NCI-H1092 (cell line): ENCODE measurements at places on chromosomes 4 and X.

DNA sequence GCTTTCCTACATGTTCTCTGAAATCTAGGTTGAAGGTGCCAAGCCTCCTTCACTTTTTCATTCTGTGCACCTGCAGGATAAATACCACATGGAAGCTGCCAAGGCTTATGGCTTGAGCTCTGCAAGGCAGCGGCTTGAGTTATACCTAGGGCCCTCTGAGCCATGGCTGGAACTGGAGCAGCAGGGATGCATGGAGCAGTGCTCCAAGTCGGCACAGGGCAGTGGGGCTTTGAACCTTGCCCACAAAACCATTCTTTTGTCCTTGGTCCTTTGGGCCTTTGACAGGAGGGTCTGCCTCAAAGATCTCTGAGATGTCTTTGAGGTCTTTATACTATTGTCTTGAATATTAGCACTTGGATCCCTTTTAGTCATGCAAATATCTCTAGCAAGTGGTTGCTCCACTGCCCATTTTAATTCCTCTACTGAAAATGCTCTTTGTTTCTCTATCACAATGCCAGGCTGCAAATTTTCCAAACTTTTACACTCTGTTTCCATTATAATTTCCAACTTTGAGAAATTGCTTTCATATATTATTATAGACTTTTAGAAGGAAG lies 536.2 kb upstream of the KLHL4 start:
- no peak for DNase-seq

GRCh38 chr4:1783015-1783414 lies 10.1 kb upstream of the FGFR3 start:
- DNase-seq: no peak

GRCh38 chr4:146465628-146466027 lies 56.1 kb downstream of the SLC10A7 start:
- no peak for DNase-seq

GRCh38 chr4:40937140-40937725 lies 187.5 kb downstream of the NSUN7 start:
- no peak for DNase-seq

GRCh38 chr4:185775792-185776555 lies 36.0 kb downstream of the SORBS2 start:
- DNase-seq: no peak

DNA sequence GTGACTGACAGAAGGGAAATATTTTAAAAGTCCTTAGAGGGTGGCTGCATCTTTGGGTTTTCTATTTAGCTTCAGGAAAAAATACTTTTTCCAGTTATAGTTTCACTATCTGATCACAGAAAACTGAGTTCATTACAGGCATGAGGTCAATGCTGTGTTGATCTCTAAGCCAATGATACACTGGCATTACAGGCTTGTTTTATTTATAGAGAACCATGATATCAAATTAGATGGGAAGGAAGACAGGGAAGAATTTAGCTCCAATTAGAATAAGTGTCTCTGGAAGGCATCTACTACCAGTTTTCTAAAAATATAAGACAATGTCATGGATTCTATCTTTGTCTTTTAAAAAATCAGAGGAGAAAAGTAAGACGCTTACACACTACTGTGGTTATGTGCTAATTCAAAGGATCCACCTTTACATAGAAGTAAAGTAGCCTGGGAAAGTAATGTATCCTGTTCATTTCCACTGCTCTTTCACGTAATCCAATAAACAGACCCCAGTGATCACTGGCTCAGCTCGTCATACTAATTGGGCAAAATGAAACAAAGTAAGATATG lies 344.5 kb upstream of the PPARGC1A start:
- no peak for DNase-seq

GRCh38 chr4:5635826-5636195 lies 72.5 kb downstream of the EVC2 start:
- no peak for DNase-seq

DNA sequence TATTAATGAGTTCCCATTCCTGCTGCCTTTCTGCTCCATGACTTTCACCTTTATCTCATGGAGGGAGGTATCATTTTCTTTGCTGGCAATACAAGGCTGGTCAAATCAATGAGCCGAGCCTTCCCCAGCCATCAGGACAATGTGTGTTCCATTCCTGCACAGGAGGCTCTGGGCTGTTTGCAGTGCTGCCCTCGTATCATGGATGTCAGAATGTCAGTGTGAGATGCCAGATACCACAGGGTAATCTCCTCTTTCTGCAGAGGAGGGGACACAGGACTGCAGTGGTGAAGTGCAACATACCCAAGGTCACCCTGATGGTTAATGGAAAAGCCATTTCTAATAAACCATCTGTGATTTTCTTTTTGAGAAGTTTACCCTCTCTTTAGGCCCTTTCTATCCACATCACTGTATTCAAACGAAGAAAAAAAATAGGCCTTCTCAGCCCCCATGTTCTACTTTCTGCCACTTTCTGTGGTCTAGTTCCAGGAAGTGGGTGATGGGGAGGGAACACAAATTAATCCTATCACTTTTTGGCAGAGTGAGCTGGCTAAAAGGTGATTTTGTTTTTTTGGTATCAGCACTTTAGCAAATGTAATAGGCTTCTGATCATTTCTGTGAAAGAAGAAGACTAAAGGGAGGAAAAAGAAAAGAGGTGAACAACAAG lies 490.2 kb upstream of the BOD1L1 start:
- no peak for DNase-seq

GRCh38 chr4:6840062-6840976 lies 57.8 kb downstream of the KIAA0232 start:
- DNase-seq: no peak

DNA sequence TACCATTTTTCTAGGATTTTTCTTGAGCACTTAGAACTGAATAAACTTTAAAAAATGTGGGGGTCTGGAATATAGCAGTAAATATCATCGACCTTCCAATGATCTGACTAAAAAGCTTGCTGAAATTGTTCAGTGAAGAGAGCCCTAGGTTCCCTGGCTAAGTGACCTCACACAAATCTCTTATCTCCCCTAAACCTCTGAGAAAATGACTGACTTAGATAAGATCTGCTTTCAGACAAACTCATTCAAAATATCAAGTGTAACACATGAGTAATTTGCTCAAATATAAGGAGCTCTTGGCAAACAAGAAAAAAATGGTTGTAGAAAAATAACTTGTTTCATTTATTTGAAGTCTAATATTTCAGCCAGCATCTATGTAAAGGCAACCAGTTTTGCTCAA lies 441.7 kb upstream of the SLIT2 start:
- DNase-seq: no peak

DNA sequence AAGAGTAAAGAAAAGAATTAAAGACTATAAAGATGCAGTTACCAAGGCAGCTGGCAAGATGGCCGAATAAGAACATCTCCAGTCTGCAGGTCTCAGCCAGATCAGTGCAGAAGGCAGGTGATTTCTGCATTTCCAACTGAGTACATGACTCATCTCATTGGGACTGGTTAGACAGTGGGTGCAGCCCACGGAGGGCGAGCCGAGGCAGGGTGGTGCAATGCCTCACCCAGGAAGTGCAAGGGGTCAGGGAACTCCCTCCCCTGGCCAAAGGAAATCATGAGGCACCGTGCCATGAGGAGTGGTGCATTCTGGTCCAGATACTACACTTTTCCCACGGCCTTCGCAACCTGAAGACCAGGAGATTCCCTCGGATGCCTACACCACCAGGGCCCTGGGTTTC lies 20.5 kb downstream of the SPIN4 start:
- no peak for DNase-seq

- DNase-seq: no peak
Measured at GRCh38 chr4:151711646-151712045, 49.2 kb downstream of the GATB start.

GRCh38 chr4:56821381-56822243 lies at the start of gene SPINK2:
SPINK2 (minus strand) TSS chr4:56821701; CDS start chr4:56821662, 39 bp downstream.
- DNase-seq: no peak

DNA sequence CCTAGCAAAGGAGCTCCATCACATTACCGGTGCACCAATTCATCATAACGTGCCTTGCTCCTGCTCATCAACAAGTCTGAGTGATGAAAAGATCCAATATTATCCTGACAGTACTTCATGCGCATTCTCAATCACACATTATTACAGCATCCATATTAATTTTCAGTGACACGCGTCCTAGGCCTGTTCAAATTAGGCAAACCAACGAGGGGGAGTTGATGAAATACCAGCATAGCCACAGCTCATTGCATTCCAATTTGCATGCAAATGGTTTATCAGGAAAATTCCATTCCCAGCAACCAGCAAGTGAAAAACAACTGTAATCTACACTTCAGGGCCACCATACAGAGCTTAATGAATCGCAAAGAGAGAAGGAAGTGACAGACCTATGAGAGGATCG lies 236.9 kb downstream of the DCLK2 start:
- no peak for DNase-seq

- DNase-seq: no peak
Measured at GRCh38 chrX:17738737-17739535, 1.6 kb downstream of the SCML1 start.

GRCh38 chr4:8703857-8704495 lies 111.4 kb downstream of the CPZ start:
- DNase-seq: no peak

GRCh38 chr4:182306792-182307507 lies 63.7 kb downstream of the TENM3 start:
- DNase-seq: no peak

DNA sequence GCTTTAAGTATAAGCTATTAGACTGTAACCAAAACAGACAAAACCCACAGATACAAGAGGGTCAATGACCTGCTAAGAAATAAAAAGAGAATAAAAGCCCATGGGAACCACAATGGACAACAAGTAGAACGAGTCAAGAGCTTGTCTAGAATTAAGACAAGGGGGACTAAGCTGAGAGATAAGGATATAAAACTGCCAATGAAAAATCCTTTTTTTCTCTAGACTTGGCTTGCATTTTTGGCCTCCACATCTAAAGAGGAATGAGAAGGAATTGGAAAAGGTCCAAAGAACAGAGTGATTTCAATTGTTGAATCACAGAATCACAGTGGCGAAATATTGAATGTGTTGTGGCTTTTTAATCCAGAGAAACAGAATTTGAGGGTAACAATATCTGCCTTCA lies 135.7 kb downstream of the QDPR start:
- DNase-seq: no peak

- DNase-seq: no peak
Measured at GRCh38 chr4:89311433-89311832, 3.8 kb upstream of the GPRIN3 start.

- DNase-seq: no peak
Measured at GRCh38 chrX:135522878-135523693, 2.6 kb downstream of the INTS6L start.

GRCh38 chr4:124155239-124155638 lies 557.3 kb downstream of the ANKRD50 start:
- DNase-seq: no peak

DNA sequence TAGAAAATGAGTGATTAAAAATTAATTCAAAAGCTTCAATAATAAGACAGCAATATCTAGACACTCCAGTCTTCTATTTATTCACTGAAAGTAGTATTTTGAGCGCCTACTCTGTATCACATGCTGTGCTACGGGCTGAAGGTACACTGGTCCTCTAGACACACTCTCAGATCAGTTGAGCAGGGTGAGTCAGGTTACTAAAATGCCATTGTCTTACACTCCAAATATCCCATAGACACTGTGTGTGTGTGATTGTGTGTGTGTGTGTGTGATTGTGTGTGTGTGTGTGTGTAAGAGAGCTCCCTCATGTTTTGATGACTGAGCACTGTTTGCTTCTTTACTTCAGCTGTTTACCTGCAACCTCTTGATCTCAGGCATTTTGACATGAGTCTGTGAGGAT lies 342.8 kb upstream of the BOD1L1 start:
- DNase-seq: no peak

DNA sequence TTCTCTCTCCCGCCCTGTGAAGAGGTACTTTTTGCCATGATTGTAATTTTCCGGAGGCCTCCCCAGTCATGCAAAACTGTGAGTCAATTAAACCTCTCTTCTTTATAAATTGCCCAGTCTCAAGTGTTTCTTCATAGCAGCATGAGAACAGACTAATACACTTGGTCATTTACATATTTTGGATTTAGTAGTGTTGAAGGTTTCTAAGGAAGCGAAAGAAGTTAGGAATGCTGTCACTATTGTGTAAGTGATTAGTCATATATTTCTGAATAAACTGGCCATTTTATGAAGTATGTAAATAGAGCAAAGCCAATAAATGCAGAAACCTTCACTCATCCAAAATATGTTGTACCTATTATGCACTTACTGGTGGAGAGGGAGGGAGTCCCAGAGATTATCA lies 34.4 kb upstream of the GK2 start:
- DNase-seq: no peak

DNA sequence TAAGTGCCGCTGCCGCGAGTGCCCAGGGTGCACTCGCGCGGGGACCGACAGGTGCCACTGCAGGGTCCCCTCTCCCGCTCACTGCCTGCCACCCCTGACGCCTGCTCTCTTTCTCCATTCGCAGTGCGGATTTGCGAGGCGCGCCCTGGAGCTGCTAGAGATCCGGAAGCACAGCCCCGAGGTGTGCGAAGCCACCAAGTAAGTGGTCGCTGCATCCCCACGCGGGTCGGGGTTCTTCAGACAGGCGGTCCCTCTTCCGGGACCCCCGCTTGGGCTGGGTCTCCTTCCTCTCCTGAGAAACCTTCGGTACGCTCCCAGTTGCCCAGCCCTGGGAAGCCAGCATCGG lies 547 bp downstream of the GUCY1A1 start:
- no peak for DNase-seq

GRCh38 chr4:142882159-142882558 lies 36.1 kb upstream of the INPP4B start:
- DNase-seq: no peak

DNA sequence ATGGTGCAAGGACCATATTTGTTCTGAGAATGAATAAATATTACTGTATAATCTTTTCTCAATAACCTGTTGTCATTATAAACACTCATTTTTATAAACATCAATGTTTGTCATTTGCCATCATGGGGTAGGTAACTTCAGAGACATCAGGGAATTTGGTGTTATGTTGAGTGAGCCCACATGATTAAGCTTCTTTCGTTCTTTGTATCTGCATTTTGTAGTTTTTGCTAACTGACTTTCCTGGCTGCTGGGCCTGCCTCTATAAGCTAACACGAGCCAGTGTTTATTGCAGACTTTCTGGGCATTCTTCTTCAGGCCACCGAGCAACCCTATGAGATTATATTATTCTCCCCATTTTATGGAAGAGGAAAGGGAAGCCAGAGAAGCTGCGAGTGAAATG lies 48.8 kb upstream of the MTMR1 start:
- no peak for DNase-seq

DNA sequence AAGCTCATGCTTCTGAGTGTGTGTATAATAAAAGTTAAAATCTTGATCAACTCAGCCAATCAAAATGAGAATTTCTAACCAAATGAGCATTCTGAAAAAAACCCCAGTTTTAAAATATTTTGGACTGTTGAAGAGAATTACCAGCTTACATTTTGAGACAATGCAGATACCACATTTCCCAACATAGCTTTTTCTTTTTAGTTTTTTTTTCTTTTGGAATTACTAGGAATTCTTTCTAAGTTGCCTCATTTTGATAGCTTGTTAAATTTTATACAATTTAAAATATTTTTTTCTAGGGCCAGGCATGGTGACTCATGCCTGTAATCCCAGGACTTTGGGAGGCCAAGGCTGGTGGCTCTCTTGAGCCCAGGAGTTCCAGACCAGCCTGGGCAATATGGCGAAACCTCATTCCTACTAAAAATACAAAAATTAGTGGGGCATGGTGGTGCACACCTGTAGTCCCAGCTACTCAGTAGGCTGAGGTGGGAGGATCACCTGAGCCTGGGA lies 2.2 kb downstream of the RP2 start:
- DNase-seq: no peak
